ENCODE measurements at places on chromosomes 2 and 18. TPM values are rescaled to one million over a fixed set of nuclear protein-coding genes. Genes with fewer than 3 reads are reported as not detected.

Gene AGAP1
- 1.8 TPM for total RNA-seq

Gene HTR2B
- total RNA-seq: not detected

Gene NT5DC4
- not detected for total RNA-seq

Gene LIMS4
- total RNA-seq: 0.21 TPM

Gene MATN3
- total RNA-seq: not detected

Gene GRB14
- total RNA-seq: not detected

Gene PER2
- 19.1 TPM for total RNA-seq

Gene SULT1C2
- total RNA-seq: not detected

Gene LINC00305
- not detected for total RNA-seq

Gene TTR
- not detected for total RNA-seq

Data from activated T-helper 2 cell treated with anti-CD3 and anti-CD28 coated beads, Interferon-gamma antibody, Interleukin-2, Interleukin-4, amounts not matched to agents 10 μg/mL and 5 μg/mL and 100 μg/mL, durations not matched to agents 14 hours and 24 hours and 36 hours (primary cell).